RPMI7951 (cell line): ENCODE measurements at places on chromosomes 7 and 10.

- DNase-seq, result peak; percentile 23
Observed at GRCh38 chr7:90681336-90682022, 85.4 kb downstream of the CDK14 start.

- DNase-seq, result peak; percentile 20
Observed at GRCh38 chr7:23491502-23491901, 21.2 kb upstream of the IGF2BP3 start.

DNA sequence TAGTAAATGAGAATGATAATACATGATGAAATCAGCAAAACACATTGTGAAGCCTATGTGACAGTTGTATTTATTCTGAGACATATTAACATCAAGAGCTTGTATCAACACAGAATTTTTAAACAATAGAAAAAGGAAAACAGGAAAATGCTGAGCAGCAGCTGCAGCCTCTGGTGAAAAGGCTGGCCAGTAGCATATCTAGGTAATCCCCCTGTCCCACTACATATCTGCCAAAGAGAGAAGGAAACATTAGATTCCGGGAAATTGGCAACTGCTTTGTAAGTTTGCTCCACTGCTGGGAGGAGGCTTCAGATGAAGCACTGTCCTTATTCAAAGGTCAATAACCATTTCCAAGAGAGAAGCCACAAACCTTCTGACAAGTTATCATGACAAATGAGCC is 89.4 kb downstream of the RALA start:
- no peak for DNase-seq

- no peak for DNase-seq
Observed at GRCh38 chr7:66604198-66604597, 24.5 kb upstream of the KCTD7 start.

GRCh38 chr7:69780379-69780778 is 182.1 kb downstream of the AUTS2 start:
- DNase-seq, result no peak

DNA sequence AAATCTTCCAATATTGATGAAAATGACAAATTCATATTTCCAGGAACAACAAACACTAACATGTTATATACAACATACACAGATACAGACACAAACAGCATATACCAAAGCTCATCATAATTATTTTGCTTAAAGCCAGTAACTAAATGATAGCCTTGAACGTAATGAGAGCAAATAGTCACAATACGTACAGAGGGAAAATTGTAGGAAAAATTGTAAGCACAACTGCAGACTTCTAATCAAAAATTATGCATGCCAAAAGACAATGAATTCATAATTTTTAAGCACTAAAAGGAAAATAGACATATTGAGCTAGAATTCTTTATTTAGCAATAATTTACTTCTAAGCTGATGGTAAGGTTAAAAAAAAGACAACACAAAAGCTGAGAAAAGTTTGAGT is 1466.9 kb upstream of the CELF2 start:
- DNase-seq, result no peak

GRCh38 chr10:7505196-7505595 is 94.4 kb upstream of the SFMBT2 start:
- no peak for DNase-seq

DNA sequence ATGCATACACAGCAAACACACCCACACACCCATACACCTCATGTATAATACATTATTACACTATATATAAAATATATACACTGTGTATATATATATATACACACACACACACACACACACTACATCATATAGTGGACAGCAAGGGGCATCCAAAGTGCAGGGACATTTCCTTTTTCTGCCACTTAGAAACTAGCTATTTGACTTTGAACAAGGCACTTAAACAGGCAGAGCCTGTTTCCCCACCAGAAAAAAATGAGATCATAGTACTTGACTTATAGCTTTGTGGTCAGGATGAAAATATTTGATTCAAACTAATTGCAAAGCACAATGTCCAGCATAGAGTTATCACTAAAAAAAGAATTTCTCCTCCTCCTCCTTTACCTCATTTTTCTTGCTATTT is 254.3 kb upstream of the NPVF start:
- DNase-seq, result no peak

DNA sequence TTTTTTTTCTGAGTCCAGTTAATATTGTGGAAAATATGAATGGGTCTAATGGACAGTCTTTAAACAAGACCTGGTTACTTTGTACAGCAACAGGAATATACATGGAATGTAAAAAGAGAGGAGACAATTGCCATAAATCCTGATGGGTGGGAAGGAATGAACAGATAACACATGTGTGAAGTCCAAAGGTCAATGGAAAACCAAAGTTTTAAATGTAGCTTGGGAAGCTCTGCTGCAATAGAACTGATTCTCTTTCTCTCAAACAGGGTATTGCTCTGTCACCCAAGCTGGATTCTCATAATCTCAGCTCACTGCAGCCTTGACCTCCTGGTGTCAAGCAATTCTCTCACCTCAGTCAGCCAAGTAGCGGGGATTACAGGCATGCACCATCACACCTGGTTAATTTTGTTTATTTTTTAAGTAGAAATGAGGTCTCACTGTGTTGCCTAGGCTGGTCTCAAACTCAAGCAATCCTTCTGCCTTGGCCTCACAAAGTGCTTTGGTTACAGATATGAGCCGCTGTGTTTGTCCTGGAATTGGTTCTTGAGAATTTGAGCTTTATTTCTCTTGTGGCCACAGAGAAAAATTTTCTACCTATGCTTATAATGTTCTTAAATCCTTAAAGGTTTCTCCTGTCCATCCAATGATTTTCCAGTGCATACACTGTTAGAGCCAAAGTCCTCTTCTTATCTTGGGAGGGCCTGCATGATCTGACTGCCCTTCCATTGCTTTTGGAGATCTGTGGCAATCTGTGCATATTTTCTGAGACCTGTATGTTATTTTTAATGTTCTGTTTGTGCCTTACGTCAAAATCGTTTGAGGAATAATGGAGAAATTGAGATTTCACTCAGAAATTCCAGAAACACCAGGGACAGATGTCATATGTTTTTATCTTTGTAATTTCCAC is 30.7 kb upstream of the ZNF92 start:
- no peak for DNase-seq

GRCh38 chr7:51286401-51286800 is 30.2 kb downstream of the COBL start:
- peak; percentile 23 for DNase-seq

DNA sequence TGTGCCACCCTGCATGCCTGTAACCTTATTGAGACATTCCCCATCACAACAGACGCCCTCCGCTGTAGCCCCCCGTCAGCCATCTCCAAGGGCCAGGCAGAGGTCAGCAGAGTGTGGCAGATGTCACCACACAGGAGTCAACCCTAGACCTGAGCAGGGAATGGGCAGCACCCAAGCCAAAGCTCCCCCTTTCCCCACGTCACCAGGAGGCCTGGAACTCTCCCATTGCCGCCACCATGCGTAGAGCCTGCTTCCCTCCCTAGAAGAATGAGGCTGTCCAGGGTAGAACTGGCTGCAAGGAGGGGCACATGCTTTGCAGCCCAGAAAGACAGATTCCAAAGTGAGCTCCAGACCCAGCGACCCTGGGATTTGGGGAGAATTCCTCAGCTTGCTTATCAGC is 342.9 kb downstream of the TNS3 start:
- no peak for DNase-seq

DNA sequence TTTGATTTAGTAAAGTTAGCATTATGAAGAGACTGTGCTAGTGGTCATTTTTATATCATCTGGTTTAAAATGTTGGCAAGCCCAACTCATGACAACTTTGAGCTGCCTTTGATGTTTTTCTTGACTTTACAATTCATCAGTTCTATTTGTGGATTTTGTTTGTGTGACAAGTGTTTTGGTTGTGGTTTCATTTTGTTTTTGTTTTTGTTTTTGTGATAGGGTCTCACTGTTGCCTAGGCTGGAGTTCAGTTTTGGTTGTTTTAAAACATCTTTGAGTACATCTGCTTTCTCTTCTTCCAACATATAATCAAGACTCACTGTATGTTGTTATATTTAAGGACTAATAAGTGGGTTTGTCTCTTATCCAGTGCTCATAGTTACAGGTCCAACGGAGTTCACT is 17.6 kb upstream of the SFR1 start:
- no peak for DNase-seq

GRCh38 chr10:104330168-104331110 is 7.8 kb downstream of the ITPRIP start:
- peak; percentile 80 for DNase-seq

- DNase-seq, result no peak
Observed at GRCh38 chr7:5445981-5446594, 22.5 kb upstream of the TNRC18 start.

GRCh38 chr10:35327790-35328403 is 8.4 kb upstream of the CCNY start:
- no peak for DNase-seq

DNA sequence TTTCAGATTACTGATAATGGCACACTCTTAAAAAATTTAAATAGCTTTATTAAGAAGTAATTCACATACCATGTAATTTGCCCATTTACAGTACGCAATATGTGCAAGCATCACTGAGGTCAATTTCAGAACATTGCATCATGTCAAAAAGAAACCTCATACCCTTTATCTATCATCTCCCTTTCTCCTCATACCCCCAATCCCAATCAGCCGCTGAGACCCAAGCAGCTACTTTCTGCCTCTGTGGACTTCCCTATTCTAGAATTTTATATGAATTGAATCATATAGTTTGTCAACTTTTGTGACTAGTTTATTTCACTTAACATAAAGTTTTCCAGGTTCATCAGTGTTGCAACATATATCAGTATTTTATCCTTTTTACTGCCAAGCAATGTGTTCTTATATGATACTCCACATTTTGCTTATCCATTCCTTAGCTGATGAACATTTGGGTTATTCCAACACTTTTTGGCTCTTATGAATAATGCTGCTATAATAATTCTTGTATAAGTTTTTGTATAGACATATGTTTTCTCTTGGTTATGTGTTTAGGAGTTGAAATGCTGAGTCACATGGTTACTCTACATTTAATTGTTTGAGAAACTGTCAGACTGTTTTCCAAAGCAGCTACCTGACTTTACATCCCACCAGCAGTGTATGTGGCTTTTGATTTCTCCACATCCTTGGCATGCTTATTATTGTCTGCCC is 26.9 kb upstream of the TPK1 start:
- DNase-seq, result no peak

DNA sequence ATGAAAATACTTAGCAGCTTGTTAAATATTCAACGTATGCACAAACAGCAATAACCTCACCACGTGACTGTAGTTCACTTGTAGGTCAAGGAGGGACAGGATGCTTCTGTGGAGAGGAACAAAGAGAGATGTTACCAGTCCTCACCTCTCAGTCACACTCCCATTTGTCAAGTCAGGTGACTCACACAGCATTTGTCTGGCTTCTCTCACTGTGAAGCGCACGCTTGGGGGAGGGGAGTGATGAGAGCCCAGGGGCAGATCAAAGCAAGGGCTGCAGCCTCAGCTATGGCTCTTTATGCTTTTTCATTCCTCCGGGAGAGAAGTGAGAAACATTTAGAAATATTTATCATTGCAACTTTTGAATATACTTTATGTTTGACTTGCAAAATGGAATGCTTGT is 2.9 kb upstream of the RBM20 start:
- DNase-seq, result peak; percentile 42

DNA sequence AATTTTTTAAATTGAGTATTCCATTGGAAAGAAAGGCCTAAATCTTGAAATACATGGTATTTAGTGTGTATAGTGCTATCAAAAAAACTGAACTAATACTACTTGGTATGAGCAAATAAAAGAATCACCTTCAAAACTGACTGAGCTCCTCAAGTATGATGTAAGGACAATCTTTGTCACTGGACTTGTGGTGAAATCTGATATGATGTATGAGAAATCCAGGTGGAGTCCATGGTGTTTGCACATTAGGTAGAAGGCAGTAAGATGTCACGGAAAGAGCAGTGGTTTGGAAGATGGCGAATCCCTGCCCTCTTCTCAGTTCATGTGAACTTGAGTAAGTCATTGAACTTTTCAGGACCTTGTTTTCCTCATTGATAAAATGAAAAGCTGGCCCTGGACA is 62.1 kb upstream of the COL1A2 start:
- DNase-seq, result no peak

DNA sequence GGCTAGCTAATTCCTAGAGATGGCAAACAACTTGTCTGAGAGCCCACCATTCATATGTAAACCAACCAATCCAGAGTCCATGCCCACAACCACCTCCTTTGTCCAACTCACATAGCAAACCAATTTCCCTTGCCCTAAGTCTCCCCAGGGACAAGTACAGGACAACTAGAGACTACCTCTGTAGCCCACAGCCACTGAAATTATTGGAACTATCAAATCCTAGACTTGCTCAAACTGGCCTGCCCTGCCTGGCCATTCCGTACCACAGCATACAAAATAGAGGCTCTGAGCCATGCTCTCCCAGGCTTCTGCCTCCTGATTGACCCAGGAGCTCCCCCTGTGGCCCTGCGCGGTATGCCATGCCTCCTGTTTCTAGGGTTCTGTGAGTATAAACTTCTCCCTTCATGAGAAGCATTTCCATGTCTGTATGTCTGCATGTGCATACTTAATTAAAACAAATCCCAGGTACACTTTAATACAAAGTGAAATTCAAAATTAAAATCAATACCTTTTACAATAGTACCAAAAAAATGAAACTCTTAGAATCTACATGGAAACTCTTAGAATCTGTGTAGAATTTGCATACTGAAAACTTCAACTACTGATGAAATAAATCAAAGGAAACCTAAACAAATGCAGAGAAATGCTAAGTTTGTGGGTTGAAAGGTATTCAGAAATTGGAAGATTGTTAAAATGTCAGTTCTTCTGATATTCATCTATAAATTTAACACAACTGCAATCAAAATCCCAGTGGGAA is 4.0 kb upstream of the HECW1 start:
- peak; percentile 62 for DNase-seq

DNA sequence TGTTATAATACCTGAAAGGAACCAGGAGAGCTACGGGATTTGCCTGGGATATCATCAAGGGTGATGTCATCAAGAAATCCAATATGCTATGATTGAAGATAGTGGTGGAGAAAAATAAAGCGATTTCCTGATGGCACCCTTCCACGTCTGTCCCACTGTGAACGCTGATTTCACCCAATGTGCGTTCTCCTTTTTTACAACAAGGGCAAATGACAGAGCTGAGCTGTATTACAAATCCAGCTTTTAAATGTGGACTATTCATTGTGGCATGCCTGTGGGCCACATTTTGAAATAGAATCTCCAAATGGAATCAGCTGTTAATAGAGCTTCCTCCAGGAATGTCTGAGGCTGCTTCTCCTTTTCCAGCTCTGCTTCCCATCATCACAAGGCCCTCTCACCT is 23.3 kb downstream of the SLC13A4 start:
- no peak for DNase-seq

- no peak for DNase-seq
Observed at GRCh38 chr10:42874713-42875387, 92.3 kb downstream of the BMS1 start.

DNA sequence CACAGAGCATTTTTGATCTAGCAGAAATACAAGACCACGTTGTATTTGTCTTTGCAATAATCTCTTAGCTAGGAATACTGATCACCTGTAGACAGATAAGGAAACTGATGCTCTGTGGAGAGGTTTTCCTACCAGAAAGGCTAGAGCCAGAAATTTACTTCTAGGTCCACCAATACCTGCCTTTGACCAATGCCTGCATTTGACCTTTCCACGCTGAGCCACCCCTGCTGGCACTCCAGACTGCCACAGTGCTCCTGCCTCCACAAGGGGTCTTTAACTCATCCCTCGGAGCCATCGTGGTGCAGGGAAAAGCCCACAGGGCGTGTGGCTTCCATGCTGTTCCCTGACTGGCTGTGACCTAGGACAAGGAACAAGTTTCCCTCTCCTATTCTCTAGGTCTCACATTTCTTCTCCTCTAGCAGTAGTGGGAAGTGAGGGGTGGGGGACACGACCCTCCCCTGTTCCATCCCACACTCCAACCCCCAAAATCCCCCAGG is 1.5 kb upstream of the ELN start:
- no peak for DNase-seq
